SK-N-SH (cell line): ENCODE measurements at places on chromosomes 12 and 14.

DNA sequence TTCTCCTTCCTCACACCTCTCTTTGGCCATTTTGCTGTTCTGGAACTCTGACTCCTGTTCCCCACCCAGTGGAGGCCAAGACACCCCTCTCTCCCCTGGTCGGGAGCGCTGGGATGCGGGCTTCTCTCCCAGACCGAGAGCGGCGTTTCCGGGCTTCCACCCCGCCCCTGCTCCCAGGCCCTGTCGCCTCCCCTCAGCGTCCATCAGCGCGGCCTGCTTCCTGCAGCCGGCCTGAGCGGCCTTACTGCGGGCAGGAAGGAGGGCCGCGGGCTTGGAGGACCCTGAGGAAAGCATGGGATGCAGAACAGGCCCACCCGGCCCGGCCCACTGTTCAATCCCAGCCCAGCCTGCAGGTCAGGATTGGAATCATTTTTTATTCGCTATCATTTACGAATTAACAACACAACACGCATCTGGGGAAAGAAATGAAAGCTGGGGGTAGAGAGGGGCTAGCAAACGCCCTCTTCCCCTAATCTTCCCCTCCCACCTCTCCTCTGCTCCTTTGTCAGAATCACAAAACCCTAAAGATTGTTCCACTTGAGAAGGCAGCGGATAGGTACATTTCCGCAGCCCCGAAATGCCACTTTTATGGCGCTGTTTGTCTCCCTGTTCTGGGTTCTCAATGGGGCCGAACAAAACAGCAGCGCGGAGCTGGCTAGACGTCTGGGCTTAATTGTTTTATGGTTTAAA lies 3.8 kb upstream of the HOXC8 start:
- no peak for DNase-seq

DNA sequence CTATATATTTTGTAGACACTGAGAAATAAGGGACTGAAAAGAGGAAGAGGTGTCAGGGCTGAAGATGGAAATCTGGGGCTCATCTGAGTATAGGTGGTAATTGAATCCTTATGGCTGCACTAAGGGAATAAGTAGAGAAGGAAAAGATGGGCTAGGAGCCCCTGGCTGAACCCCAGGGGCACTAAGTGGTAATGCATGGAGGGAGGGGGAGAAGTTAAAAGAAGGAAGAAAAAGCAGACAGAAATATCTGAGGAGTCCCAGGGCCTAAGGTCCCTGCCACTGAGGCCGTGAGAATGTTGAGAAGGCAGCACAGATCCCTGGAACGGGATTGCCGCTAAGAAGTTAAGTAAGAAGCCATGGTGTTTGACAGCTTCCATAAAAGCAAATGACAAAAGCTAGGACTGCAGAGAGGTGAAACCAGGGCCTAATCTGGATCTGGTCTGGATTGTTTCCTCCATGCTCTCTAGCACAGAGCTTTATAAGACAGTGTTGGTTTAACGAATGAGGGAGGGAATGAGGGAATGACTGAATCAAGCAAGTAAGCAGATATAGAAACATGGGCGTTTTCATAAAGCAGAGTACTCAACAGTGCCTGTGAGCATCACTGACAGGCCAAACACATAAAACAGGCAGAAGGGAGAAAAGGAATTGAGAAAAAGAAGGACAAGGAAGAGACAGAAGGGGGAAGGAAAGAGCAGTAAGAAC lies 92.9 kb downstream of the HMGA2 start:
- DNase-seq, result no peak

GRCh38 chr12:46208370-46208769 lies 60.5 kb downstream of the SLC38A1 start:
- no peak for DNase-seq

GRCh38 chr12:131437706-131438492 lies 273.0 kb upstream of the SFSWAP start:
- DNase-seq, result no peak

DNA sequence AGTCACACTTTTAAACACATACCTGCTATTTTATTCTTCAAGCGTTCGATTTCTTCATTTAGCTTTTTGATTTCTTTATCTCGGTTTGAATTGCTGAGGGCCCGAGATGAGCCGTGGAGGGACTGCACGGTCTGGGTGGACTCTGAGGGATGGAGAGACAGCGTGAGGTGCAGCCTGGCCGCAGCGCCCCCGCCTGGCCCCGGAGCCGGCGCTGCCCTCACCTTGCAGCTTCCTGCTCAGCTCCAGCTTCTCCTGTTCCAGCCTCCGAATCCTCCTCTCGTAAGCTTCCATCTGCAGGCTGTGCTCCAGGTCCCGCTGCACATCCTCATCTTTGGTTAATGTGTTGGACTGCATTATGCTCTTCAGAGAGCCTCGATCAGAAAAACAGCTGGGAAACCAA lies 53.2 kb downstream of the AMN start:
- DNase-seq, result no peak

DNA sequence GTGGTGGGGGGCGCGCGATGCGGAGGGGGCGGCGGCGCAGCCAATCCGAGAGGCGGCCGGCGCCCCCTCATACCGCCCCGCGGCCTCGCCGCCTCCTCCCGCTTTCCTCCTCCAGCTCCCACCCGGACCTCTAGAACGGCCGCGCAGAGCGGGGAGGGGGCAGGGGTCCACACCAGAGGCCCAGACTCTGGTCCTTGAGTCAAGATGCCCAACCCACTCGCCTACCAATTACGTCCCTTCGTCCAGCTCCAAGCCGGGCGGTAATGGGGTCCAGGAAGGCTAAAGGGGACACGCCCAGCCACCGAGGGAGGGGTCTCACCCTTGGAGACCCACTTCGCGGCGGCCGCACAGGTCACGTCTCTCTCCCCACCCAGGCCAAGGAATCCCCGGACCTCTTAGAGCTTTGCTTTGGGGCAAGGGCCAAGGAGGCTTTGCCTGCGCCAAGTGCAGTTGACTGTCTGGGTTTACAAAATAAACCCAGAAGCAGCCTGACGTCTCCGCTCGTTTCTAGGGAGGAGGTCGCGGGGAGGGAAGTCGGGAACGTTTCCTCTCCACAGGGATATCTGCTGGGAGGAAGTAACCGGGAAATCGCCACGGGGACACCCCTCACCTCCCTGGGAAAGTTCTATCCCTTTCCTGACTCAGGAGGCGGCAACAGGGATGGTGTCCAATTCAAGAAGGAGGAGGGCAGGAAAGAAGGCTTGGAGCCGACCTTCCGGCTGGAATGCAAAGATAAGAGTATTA lies 394 bp upstream of the AMIGO2 start:
- DNase-seq, result no peak

DNA sequence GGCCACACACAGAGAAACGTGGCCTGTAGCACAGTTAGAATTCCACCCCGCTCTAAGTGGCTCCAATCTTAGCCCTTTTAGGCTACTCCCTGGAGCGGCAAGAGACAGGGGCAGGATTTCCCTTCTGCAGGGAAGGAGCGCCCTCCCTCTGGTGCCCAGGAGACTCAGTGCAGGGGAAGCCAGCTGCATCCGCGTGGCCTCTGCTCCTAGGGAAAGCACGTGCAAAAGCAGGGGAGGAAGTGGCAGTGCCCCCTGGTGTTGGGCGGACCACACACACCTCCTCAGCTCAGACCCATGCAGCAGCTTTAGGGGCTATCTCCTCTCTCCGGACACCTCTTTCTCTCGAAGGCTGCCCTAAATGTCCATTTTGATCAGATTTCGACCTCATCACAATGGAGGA lies 50.0 kb downstream of the SPRING1 start:
- DNase-seq, result peak; percentile 67

- no peak for DNase-seq
These were observed 520.0 kb upstream of the CCDC196 start for GRCh38 chr14:65966188-65966587.

DNA sequence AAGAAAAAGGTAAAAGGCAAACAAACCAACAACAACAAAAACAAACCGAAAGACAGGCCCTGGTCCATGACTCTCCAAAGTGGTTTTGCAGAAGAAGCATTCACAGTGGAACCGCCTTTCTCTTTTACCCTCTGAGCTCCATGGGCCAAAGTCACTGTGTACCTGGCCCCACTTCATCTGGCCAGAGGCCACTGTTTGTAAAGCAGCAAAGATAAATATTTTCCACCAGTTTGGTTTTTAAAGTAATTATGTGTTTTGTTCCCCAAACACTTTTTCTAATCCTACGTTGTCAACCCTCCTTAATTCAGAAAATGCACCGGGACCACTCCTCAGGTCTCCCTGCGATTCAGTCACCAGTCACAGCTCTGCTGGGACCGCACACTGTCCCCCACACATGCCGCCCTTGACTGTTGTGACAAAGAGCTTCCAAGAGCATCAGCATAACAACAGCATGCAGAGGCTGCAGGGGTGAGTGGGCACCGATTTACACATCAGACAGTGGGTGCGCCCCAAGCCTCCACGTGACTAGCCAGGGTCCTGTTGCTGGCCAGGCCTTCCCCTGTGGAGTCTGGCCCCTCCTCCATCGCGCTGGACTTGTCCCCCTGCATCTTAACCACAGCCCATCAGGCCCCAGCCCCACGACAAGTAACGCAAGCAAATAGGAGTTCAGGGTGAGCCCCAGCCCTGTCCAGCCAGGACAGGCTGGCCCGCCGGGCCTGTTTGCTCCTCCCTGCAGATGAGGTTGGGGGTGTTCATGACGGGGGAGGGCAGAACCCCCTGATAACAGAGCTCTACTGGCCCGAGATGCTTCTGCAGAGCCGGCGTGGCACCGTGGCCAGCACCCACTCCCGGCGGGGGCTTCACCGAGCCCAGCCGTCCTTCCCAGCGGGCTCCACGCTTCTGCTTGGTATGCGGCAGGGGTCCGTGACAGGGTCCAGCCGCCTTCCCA lies 65.2 kb upstream of the DIO3 start:
- no peak for DNase-seq

DNA sequence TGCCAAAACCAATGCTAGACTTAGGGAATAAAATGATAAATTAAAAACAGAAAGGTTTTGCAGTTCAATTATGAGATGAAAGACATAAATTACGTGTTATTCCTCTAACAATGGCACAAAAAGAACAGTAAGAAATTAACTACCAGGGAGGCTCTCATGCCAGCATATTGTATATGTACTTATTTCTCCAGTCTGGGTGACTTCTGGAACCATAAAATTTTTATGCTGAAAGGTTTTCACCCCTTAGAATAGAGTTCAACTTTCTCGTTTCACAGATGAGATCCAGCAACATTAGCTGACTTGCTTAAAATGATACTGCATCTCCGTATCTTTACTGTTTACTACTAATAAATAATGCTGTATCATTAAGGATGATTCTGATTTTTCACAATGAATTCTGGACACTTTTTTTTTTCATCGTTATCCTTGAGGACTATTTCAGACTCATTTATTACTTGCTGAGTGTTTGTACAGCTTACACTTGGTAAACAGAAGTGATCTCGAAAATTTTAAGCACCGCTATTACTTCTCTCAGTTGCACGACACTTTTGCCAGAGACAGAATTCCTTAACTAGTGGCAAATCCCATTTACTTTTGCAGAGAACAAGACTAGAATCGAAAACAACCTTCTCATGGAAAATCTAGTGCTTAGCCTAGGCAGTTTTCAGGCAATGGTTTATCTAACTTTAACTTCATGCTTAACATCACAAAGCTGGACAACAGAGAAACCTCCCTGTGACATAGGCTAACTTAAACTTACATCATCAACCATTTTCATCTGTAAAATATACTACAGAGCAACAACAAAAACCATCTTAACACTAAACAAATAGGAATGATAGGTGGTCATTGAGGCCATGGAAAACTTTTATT lies 2.7 kb downstream of the RSRC2 start:
- DNase-seq, result no peak

DNA sequence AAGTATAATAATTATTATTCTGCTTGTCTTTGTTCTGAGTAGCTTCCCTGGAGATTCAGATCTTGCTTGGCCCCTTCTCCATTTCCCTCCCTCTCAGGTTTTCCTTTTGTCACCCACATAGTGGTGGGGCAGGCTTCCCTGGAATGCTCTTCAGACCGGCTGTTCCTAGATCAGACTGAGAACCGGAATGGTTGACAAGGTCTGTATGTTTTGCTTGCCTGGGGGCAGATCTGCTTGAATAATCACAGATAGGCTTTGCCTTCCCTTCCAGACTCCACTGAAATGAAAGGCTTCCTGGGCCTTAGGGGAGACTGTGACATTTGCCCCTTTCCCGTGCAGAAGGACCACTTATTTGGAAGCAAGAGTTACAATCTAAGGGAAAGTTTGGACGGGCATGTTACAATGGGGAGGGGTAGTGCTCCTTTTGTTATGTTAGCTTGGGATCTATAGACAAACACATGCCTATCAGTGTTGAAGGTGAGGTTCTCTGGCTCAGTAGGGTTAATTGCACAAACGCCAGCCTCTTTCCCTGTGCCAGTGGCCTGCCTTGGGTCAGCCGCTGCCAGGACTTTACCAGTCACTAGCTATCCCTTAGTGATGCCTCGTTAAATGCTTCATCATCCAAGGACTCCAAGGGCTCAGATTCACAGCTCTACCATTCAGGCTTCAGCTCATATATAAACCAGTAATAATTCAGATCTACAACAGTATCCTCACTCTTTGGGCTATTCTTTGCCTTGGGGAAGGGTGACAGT lies 178.6 kb downstream of the SNAPC1 start:
- peak; percentile 33 for DNase-seq

GRCh38 chr14:95994593-95994928 lies 44.6 kb upstream of the C14orf132 start:
- no peak for DNase-seq

- DNase-seq, result no peak
These were observed 277.3 kb downstream of the VRK1 start for GRCh38 chr14:97074456-97074855.

- DNase-seq, result no peak
These were observed 9.9 kb downstream of the RNASE9 start for GRCh38 chr14:20550926-20551325.

GRCh38 chr12:63844391-63845341 lies at the start of gene SRGAP1:
SRGAP1 (plus strand) TSS chr12:63844700; CDS start chr12:63844817, 117 bp downstream.
- DNase-seq, result peak; percentile 44

GRCh38 chr14:42629553-42629952 lies 1022.9 kb downstream of the LRFN5 start:
- DNase-seq, result no peak
